ENCODE measurements at places on chromosomes 5 and 9.

DNA sequence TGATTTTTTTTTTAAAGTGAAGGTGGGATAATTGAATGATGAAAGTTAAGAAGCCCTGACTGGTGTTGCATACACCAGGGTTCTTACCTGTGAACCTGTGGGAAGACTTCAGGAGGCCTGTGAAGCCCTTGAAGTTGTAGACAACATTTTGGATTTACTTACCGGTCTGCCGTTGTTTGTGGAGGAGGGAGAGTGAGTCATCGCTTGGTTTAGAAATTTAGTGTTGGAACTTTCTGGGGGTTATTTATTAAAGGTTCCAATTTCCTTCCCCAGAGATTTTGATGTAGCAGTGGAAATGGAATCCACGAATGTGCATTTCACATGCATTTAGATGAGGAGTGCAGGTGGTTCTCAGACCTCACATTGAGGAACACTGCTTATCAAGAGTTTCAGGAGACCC lies 49.6 kb downstream of the ARHGAP26 start:
- H3K4me1 ChIP-seq: no peaks in the 10 kb centered on the region
- H3K27me3 ChIP-seq: no peaks in the 10 kb centered on the region
- no peak overlapping the region for H3K27ac ChIP-seq
- no peak overlapping the region for H3K4me3 ChIP-seq
- no peaks in the 10 kb centered on the region for H3K36me3 ChIP-seq
- no peak for DNase-seq

DNA sequence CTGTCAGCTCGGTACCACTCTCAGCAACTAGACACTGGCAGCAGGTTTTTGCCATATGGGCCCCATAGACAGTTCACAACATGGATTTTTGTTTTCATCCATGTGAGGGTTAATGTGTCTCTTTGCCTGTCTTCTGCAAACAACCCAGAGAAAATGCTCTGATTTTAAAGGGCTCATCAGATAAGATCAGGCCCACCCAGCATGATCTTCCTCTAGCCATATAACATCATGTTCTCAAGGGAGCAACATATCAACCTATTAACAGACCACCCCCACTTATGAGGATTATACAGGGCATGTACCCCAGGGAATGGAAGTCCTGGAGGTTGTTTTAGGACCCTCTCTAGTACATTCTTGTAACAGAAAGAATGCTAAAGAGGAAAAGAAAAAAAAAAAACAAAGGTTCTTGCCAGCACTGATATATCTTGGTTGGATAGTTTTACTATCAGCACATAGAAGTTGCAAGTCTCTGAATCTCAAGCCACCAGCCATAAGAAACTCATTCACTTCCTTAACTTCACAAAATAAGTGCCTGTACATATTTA lies 1015.1 kb downstream of the TLE4 start:
- no peak overlapping the region for H3K27ac ChIP-seq
- no peaks in the 10 kb centered on the region for H3K36me3 ChIP-seq
- no peak overlapping the region for H3K4me3 ChIP-seq
- no peaks in the 10 kb centered on the region for H3K27me3 ChIP-seq
- DNase-seq: no peak
- H3K4me1 ChIP-seq: no peaks in the 10 kb centered on the region

DNA sequence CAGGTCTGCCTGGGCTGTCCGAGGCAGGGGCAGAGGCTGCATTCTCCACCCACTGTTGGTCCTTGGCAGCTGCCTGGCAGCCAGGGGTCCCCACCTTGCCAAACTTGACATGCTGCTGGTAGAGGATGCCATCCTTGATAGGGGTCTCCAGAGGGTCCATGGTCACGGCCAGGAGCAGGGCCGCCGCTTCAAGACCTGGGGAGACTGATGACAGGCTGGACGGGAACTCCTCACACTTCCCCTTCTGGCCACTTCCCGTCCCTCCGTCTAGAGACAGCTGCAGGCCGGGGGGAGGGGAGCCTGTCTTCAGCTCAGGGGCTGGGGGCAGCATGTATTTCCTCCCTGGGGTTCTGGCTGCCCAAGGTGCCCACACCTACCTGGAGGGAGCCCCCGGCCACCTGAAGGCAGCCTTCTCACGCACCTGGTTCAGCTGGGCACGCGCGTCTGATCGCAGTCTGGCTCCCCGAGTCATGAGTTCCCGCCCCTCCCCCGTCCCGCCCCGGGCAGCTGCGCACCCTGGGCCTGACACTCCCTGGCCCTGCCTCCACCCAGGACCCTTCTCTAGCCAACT lies at the start of gene DOK3:
Gene DOK3 (minus strand): TSS at position 446 of the 571 bp plus-strand sequence. CDS start 286 bp downstream, at position 160.
- H3K36me3 ChIP-seq: peaks cover 10% of the 10 kb centered on the region
- DNase-seq: no peak
- H3K4me3 ChIP-seq: no peak within 1 kb of the TSS
- no peaks in the 10 kb centered on the region for H3K27me3 ChIP-seq
- H3K4me1 ChIP-seq: no peaks in the 10 kb centered on the region
- H3K27ac ChIP-seq: no peak within 1 kb of the TSS

GRCh38 chr9:133421615-133422542 lies at the start of gene ADAMTS13:
ADAMTS13 (plus strand) TSS chr9:133422367; CDS start chr9:133422444, 77 bp downstream.
- no peak within 1 kb of the TSS for H3K27ac ChIP-seq
- H3K4me1 ChIP-seq: peaks cover 3% of the 10 kb centered on the region
- no peaks in the 10 kb centered on the region for H3K36me3 ChIP-seq
- no peaks in the 10 kb centered on the region for H3K27me3 ChIP-seq
- H3K4me3 ChIP-seq: no peak within 1 kb of the TSS

DNA sequence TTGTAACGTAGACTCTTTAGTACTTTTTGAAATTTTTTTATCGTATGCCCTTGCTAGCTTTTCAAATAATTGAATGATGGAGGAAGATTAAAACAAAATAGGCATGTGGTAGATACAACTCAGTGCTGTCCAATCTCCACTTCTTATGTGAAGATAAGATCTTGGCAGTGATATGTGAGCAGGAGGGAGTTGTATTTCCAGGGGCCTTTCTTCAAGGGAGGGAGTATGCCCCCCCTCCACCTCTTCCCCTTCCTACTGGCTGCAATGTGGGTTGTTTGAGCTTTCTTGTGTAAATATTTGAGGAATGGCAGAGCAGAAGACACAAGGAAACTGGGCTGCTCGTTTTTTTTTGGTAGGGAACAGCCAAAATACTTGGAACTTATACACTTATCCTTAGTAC lies 374.9 kb downstream of the PSAT1 start:
- no peak overlapping the region for H3K4me3 ChIP-seq
- no peaks in the 10 kb centered on the region for H3K27me3 ChIP-seq
- H3K4me1 ChIP-seq: no peaks in the 10 kb centered on the region
- H3K27ac ChIP-seq: no peak overlapping the region
- H3K36me3 ChIP-seq: no peaks in the 10 kb centered on the region

DNA sequence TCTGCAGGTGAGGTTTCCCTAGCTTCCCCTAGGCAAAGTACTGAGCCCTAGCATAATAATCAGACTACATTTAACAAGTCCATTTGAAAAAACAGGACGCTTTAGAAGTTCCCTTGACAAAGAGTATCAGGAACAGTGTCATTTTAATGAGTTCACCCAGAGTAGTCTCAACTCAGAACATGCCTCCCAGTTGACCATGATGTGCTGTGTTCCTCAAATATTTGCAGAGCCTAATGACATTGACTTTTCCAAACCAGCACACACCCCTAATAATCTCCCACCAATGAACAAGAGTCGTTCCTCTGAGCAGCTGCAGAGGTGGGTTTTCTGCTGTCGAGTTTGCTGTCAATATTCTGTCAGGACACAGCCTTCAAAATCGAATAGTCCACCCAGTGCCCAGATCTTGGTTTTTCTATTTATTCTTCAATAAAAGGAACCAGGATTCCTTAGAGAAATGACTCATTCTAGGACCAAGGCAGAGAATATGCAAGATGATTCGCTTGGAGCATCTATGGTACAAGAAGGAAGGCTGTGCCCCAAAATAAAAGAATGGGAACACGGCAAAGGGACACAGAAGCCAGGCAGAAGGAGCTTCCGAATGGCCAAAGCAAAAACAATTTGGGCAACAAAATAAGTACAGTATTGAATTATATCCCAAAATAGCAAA lies 57.6 kb downstream of the OTULIN start:
- no peak overlapping the region for H3K4me3 ChIP-seq
- H3K36me3 ChIP-seq: peaks cover 15% of the 10 kb centered on the region
- no peak for DNase-seq
- H3K4me1 ChIP-seq: peaks cover 14% of the 10 kb centered on the region
- H3K27me3 ChIP-seq: no peaks in the 10 kb centered on the region
- no peak overlapping the region for H3K27ac ChIP-seq

- H3K27me3 ChIP-seq: no peaks in the 10 kb centered on the region
- no peak overlapping the region for H3K4me3 ChIP-seq
- no peak overlapping the region for H3K27ac ChIP-seq
These were observed 35.6 kb upstream of the ANXA1 start for GRCh38 chr9:73116031-73116430.

GRCh38 chr9:26142631-26143030 lies 464.4 kb upstream of the TUSC1 start:
- no peak overlapping the region for H3K4me3 ChIP-seq
- no peaks in the 10 kb centered on the region for H3K4me1 ChIP-seq
- H3K27me3 ChIP-seq: no peaks in the 10 kb centered on the region
- H3K36me3 ChIP-seq: no peaks in the 10 kb centered on the region
- no peak for DNase-seq
- H3K27ac ChIP-seq: no peak overlapping the region

DNA sequence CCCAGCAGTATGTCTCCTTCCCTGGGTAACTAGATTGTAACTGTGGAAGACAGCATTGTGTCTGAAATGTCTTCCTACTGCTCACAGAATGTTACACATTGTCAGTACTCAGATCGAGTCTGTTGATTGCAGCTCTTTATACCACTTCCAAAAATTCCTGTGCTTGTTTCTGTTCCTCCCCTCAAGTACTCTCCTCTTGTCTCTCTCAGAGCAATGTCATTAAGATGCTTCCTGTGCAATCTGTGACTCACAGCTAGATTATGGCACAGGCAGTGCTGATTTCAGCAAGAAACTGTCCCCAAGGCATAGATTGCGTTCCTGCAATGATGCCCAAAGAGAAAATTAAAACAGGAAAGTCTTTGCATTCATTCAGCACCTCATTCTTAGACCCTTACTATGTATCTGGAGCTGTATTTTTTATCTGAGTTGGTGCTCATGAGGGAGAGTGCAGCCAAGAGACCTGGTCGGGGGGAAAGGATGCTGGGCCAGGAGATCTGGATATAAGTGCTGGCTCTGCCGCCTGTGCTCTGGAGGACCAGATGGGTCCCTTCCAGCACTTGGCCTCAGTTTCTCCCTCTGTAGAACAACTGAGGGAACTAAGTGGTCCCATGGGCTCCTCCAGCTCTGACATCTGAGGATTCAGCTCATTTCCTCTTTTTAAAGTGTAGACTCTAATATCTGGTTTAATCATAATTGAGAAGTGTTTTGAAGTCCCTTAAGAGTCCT lies 40.8 kb upstream of the GNPDA1 start:
- H3K27ac ChIP-seq: no peak overlapping the region
- no peaks in the 10 kb centered on the region for H3K27me3 ChIP-seq
- no peaks in the 10 kb centered on the region for H3K4me1 ChIP-seq

- no peak for DNase-seq
- H3K27me3 ChIP-seq: no peaks in the 10 kb centered on the region
- H3K36me3 ChIP-seq: no peaks in the 10 kb centered on the region
- H3K4me3 ChIP-seq: no peak overlapping the region
- H3K4me1 ChIP-seq: no peaks in the 10 kb centered on the region
These were observed 145.9 kb upstream of the GLRA1 start for GRCh38 chr5:152070591-152070990.

- H3K36me3 ChIP-seq: peaks cover 7% of the 10 kb centered on the region
- no peak overlapping the region for H3K4me3 ChIP-seq
- DNase-seq: no peak
- H3K27me3 ChIP-seq: no peaks in the 10 kb centered on the region
- H3K4me1 ChIP-seq: peaks cover 15% of the 10 kb centered on the region
These were observed 2.4 kb downstream of the POLR3G start for GRCh38 chr5:90477073-90477472.

GRCh38 chr5:73093943-73094342 lies 26.4 kb upstream of the TMEM171 start:
- no peaks in the 10 kb centered on the region for H3K4me1 ChIP-seq
- no peaks in the 10 kb centered on the region for H3K27me3 ChIP-seq
- DNase-seq: no peak
- no peak overlapping the region for H3K4me3 ChIP-seq

Measured in naive thymus-derived CD4-positive, alpha-beta T cell (primary cell).